NCI-H446 treated with DMSO at 0.1 percent for 48 hours (cell line): ENCODE measurements at places on chromosomes 12 and 14.

DNA sequence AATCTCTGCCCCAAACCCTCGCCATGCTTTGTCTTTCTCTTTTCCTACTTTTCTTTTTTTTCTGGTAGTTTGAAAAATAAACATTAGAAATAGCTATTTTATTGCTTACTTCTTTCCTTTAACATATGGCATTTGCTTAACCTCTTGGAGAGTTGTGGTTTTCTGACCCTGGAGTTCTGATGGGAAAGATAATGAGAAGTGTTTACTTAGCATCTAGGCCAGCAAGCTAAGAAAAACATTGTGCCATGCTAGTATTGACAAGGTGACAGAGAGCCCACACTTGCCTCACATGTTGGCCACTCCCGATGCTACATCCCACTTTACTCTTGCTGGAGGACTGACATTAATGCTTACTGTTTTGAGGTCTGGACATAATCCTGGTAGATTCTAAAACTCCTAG is 886.2 kb downstream of the DIO2 start:
- no peak for DNase-seq

- DNase-seq, result no peak
These were observed 37.3 kb downstream of the TCHP start for GRCh38 chr12:109937371-109937770.

DNA sequence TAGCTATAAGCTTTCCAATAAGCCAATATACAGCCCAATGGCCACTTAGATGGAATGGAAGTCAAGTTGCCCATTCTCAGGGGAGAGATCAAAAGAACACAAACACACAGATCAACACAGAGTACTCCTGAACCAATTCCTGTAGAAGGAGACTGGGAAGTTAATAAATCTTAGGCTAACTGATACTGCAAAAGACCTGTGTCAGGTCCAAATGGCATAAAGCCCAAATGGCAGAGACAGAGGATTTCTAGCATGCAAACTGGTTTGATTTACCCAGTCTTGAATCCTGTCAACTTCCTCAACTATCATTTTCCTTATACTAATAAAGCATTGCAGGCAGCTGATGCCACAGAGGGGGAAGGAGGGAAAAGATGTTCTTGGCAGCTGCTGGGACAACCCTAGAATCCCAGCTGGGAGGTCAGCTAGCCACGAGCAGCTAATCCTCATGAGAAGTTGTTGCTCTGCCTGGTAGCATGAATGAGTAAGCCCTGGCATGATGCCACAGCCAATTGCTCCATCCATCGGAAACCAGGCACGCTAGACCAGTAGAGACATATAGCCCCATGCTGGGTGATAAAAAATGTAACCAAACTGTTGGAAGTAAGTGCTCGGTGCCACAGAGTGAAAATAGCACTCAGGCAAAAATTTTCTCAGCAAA is 26.2 kb downstream of the ANG start:
- DNase-seq, result no peak

GRCh38 chr12:74891083-74891668 is 318.5 kb downstream of the KCNC2 start:
- DNase-seq, result no peak

- DNase-seq, result no peak
These were observed 7.1 kb upstream of the TBX5 start for GRCh38 chr12:114412825-114413749.

- DNase-seq, result no peak
These were observed 273.7 kb downstream of the SLC6A15 start for GRCh38 chr12:84638811-84639368.

- no peak for DNase-seq
These were observed 9.4 kb downstream of the WASHC3 start for GRCh38 chr12:102052192-102053061.

GRCh38 chr12:107459641-107460040 is 226.0 kb upstream of the PWP1 start:
- no peak for DNase-seq

GRCh38 chr12:130706311-130706710 is 9.8 kb downstream of the RIMBP2 start:
- DNase-seq, result no peak

- no peak for DNase-seq
These were observed at the start of gene SPATS2 for GRCh38 chr12:49367381-49368239. Gene SPATS2 (plus strand): TSS chr12:49367462. CDS start chr12:49461013, 93,551 bp downstream.

GRCh38 chr12:24982250-24982649 is 33.3 kb upstream of the BCAT1 start:
- DNase-seq, result no peak

DNA sequence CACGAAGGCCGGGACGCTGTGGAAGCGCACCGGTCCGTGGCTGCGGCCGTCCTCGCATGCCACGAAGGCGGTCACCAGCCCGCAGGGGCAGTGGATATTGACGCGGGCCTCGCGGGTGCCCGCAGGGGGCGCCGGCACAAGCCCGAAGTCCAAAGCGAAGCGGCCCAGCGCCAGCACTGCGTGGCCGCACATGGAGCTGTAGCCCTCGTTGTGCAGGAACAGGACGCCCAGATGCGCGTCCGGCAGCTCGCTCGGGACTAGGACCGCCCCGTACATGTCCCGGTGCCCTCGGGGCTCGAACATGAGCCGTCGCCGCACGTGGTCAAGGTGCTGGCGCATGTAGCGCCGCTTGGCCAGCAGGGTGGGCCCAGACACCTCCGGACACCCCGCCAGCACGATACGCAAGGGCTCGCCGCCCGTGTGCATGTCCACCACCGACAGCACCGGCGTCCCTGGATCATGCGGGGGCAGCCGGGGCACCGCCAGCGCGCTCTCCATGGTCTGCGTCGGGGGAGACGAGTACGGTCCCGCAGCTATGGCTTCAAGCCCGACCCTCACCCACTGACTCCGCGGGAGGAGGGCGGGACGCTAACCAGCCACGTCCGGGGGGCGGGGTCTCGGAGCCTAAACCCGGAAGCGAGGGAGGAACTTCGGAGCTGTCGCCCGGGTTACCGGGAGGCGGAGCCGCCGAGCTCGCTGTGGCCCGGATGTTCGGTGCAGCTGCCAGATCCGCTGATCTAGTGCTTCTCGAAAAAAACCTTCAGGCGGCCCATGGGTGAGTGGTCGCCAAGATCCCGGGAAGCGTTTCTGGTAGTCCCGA is at the start of the genes JKAMP and L3HYPDH:
TSS of gene JKAMP (plus strand) at position 699 of the 820 bp plus-strand sequence. CDS start at position 772, 73 bp downstream.
TSS of gene L3HYPDH (minus strand) at position 590 of the 820 bp plus-strand sequence. CDS start at position 498, 92 bp downstream.
- DNase-seq, result peak; percentile 92

GRCh38 chr12:124774054-124774461 is 89.6 kb downstream of the SCARB1 start:
- DNase-seq, result no peak

DNA sequence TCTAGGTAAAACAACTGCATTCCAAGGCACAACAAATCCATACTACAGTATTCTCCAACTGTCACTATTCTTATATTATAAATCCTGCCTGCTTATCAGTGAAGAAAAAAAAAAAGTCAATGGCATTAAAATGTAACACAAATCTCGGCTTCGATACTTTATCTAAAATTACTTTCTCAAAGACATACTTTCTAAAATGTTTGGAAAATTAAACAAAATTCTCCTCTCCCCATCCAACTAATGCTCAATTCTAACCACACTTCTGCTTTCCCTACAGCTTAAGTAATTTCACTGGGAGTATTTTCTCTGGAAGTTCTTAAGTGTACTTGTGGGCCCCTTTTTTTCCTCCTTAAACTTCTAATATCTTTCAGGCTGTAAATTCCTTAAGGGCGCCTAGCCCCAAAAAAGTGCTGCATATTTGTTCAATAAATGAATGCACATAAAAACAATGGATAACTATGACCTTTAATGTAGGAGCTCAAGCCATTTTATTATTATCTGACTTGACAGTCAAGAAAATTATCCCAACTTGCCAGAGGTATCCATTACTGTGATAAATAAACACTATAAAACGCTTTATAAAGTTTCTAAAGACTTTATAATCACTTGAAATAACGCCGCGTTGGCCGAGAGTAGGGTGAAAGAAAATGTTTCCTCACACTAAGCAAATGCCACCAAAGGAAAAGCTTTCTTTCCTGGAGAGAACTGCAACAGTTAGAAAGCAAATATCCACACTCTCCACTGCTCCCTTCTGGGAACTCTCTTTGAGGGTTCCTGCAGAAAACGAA is 977 bp downstream of the HEATR5A start:
- DNase-seq, result no peak

- no peak for DNase-seq
These were observed 5.6 kb downstream of the CNIH1 start for GRCh38 chr14:54435500-54435981.

GRCh38 chr14:72714094-72714493 is 179.8 kb downstream of the DPF3 start:
- no peak for DNase-seq

DNA sequence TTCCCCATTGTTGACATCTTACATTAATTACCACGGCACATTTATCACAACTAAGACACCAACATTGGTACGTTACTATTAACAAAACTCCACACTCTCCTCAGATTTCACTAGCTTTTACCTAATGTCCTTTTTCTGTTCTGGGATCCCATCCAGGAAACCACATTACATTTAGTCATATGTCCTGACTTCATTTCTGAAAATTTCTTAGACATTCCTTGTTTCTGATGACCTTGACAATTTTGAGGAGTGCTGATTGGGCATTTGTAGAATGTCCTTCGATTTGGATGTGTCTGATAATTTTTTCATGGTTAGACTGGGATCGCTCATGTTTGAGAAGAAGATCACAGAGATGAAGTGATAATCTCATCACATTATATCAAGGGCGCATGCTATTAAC is 34.6 kb upstream of the ACSM4 start:
- no peak for DNase-seq

- no peak for DNase-seq
These were observed 381.4 kb downstream of the APAF1 start for GRCh38 chr12:99026332-99027054.

- DNase-seq, result no peak
These were observed 148.4 kb downstream of the DPF3 start for GRCh38 chr14:72745546-72745945.

DNA sequence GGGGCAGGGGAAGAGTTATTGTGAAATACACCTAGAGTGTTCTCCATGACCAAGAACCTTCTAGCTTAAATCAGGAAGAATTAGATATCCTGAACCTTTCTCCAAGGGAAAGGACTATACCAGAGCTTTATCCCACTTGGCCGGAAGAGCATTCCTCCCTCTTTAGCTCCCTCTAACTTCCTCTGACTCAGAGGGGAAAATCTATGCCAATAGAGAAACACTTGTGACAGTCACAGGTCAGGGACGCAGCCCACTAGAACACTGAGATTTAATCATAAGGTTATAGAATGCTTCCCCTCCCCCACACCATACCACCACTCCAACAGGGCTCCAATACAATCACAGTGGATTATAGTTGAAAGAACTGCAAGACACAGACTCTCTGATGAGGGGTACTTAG is 55.4 kb upstream of the RFX4 start:
- no peak for DNase-seq

GRCh38 chr12:123096741-123097140 is 54.1 kb downstream of the PITPNM2 start:
- no peak for DNase-seq
